ENCODE measurements at places on chromosomes 12 and 14.

- DNase-seq: no peak
These were observed 116.0 kb downstream of the PPP1R12A start for GRCh38 chr12:79818856-79819255.

GRCh38 chr12:80121661-80122060, 22.3 kb downstream of the OTOGL start:
- DNase-seq: no peak

DNA sequence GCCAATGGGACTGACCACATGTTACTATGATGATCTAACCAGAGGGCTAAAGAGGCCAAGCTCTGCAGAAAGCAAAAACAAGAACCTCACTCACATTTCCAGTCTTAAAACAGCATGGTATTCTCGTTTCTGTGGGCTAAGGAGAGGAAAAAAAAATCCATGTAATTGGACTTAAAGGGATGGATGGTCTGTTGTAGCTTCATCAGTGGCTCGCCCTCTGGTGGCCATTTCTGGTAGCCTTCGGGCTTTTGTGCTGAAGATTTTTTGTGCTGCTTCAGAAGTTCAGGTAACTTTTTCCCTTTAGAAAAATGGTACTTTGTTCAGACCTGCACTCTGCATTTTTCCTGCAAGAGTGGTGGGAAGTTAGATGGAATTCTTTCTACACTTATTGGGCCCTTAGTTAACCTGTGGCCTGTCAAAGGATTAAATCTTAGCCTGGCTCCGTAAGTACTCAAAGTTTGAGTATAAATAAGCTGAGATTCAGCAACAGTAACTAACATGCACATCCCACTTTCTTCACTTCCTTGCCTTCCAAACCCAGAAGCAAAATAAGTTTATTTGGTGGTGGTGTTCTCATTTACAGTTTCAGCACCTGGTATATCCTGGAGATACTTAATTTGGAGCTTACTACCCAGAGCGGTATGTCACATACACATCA, 22.3 kb downstream of the DCAF4 start:
- peak; percentile 57 for DNase-seq

DNA sequence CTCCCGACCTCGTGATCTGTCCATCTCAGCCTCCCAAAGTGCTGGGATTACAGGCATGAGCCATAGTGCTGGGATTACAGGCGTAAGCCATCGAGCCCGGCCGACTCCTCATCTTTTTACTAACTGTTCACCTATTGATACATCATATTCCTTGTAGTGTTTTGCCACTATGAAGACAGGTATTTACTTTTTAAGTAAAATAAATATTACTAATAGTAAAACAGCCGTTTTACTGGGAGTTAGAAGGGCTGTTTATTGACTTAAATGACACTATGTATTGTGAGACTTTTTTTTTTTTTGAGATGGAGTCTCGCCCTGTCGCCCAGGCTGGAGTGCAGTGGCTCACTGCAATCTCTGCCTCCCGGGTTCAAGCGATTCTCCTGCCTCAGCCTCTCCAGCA, 51.5 kb downstream of the DIP2B start:
- no peak for DNase-seq

- DNase-seq: no peak
These were observed 192.4 kb upstream of the NUDT4 start for GRCh38 chr12:93185369-93185741.

DNA sequence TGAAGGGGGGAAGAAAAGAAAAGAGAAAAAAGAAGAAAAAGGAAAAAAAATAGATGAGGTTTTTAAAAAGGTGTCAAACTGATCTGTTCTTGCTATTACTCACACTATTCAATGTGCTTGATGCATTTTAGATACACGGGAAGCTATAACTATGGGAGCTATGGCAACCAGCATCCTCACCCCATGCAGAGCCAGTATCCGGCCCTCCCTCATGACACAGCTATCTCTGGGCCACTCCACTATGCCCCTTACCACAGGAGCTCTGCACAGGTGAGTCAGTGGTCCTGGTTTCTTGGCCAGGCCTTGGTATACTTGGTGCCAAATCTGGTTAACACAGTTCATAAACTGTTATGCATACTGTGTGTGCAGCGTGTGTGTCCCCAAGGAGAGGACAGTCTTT, 24.0 kb upstream of the RIC8B start:
- no peak for DNase-seq

Measured in ACHN (cell line).